Activated CD4-positive, alpha-beta T cell treated with anti-CD3 and anti-CD28 coated beads for 24 hours (primary cell): ENCODE measurements at places on chromosomes 7 and 10.
A peak's percentile ranks its signal among the peaks of the same experiment; 100 is the strongest.

- DNase-seq = no peak
Observed at GRCh38 chr10:131503992-131504391, 192.5 kb upstream of the TCERG1L start.

- peak; percentile 19 for DNase-seq
Observed at GRCh38 chr7:39589323-39590111, 23.3 kb downstream of the YAE1 start.

DNA sequence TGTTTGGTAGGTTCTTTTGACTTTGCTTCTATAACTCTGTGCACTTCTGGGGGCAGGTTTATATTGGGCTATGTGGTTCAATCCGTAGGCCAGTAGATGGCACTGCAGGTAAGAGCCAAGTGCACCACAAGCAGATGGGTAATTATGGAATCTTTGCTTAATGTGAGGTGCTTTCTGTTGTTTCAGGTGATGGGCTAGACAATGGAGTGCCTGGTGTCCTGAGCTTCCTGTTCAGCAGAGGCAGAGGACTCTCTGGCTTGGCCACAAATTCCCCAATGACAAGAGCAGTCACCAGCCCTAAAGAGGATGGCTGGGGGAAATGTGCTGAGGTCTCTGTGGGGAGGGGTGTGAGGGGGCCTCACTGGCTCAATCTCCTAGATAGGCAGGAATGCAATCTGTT is 455.0 kb downstream of the CCSER2 start:
- DNase-seq = no peak

- DNase-seq = no peak
Observed at GRCh38 chr7:30971440-30971839, 7.7 kb downstream of the GHRHR start.

DNA sequence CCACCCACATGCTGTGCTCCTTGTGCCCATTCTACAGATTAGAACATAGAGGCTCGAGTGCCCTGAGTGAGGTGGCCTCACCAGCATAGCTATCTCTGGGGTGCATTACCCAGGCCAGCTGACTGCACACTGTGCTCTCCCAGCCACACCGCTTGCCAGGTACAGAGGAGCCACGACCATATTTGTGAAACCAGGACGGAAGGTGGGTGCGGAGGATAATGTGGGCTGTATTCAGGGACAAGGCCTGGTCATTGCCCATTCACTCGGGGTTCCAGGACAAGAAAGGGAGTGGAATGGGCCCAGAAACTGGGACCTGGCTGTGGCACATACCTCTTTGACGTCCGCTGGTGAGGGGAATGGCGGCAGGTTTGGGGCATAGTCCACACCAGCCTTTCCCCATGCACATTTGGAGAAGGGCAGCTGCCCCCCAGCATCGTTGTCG is 236.0 kb downstream of the TNS3 start:
- DNase-seq = no peak

- DNase-seq = no peak
Observed at GRCh38 chr7:45033931-45034290, 33.9 kb downstream of the CCM2 start.

DNA sequence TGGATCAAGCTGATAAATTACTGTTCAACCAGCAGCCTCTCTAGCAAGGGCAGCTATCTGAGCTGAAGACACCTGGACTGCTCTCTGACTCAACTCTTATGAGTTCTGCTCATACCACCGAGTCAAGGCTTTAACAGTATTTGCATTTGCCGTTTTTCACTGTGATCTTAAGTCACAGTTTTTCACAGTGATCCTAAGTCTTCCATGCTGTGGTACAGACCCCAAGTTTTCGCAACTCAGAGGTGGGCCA is 31.3 kb downstream of the PIP4K2A start:
- no peak for DNase-seq

GRCh38 chr7:153939177-153939576 is 113.0 kb upstream of the DPP6 start:
- no peak for DNase-seq

- DNase-seq = no peak
Observed at GRCh38 chr10:6774406-6774805, 194.3 kb upstream of the PRKCQ start.

- DNase-seq = peak; percentile 9
Observed at GRCh38 chr10:67697724-67698131, 1.7 kb upstream of the CTNNA3 start.

- no peak for DNase-seq
Observed at GRCh38 chr10:47224546-47225218, 75.3 kb upstream of the GDF10 start.

- DNase-seq = no peak
Observed at GRCh38 chr7:127532151-127532550, 53.2 kb downstream of the GCC1 start.

DNA sequence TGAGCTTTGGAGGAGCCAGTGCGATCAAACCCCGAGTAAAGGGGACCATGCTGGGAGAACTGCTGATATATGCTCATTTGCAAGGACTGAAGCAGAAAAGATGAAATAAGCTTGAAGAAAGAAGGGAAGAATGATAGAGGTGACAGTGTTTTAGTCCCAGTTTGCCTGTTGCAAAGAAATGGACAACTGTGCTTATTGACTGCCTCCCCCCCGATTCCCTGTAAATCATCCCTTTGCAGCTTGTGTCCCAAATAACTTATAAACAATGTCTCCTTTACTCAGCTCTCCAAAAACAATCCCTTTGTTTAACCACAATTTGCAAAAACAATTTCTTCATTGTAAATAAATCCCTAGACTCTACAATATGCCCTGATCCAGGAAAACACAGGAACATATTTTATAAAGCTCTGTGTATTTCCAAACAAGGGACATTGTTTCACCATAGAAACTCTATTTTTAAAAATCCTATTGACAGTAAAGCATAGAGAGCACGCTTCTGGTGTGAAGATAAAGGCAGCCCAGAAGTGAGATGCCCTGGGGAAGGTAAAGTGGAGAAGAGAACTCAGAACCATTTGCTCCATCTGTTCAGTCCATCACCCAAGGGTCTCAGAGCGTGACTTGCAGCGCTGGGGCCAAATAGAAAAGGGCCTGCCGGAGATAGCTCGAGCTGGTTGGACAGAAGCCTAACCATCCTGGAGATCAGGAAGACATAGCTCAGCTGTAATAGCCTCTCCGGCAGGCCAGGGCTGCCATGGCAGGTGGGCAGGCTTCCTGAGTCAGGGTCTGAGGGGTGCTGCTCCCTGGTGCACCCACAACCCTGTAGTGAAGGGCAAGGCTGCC is 280.5 kb downstream of the WDR11 start:
- no peak for DNase-seq

GRCh38 chr7:36116347-36117202 is 36.5 kb upstream of the EEPD1 start:
- DNase-seq = no peak

- no peak for DNase-seq
Observed at GRCh38 chr7:85103962-85104361, 82.9 kb downstream of the SEMA3D start.
